Activated naive CD4-positive, alpha-beta T cell treated with anti-CD3 and anti-CD28 coated beads, Interleukin-2, amount 50 U/mL, for 72 hours (primary cell): ENCODE measurements at places on chromosomes 5 and 9.

DNA sequence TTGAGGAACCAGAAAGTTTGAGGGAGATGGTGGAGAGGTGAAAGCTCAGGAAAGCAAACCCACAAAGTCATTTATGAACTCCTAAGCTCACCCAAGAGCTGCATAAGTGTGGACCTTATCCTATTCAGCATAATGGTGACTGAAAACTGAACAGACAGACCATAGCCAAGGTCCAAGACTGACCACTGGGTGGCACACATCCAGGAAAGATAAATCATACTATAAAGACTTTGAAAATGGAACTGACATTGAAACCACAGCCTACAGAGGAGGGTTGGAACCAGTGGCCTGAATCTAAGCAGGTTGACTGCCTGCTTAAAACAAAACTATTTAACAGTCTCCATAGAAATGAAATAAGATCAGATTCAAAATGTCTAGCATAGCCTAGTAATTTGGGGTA is 121.0 kb upstream of the RGS7BP start:
- no peak for DNase-seq

- no peak for DNase-seq
Observed at GRCh38 chr9:99193466-99193821, 28.3 kb downstream of the ALG2 start.

DNA sequence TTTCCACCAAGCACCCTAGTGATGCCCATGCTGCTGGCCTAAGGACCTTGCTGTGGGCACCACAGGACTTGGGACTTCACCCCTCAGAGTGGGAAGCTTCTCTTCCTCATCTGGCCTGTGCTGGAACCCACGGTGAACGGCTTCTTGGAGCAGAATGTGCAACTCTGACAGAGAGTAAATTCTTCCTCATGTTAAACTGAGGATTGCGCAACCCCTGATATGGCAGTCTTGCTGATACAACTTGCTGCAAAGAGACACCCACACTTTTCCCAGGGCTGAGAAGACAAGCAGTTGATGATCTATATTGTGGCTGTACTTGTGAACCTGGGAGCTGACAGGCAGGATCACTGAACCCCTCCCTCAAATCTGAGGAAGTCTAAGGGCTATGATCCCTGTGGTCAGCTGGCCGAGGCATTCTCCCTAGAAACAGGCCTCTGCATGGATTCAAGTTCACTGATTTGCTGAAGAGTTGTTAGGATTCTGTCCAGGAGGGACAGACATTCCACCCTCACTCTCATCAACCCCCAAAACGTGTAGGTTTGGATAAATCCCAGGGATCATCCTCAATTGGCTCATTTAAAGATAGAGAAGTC is 307.2 kb downstream of the MTRR start:
- no peak for DNase-seq

DNA sequence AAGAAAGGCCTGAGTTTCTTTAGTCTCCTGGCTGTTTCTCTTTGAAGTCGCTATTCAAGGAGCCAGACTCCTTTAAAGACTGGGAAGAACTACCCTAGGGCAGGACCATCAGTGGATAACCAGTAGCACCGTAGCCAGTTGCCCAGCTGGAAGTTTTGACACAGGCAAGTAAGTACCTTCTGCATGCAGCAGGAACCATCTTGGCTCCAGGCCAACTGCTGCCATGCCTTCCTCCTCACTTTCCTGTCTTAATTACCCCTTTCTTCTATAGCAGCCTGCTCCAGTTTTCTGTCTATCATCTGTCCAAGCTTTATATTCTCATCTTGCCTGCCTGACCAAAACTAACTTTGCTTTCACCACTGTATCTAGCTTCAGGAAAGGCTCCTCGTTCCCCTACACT is 149.7 kb upstream of the SV2C start:
- DNase-seq = no peak

- DNase-seq = no peak
Observed at GRCh38 chr9:37432020-37432419, 9.5 kb downstream of the GRHPR start.

DNA sequence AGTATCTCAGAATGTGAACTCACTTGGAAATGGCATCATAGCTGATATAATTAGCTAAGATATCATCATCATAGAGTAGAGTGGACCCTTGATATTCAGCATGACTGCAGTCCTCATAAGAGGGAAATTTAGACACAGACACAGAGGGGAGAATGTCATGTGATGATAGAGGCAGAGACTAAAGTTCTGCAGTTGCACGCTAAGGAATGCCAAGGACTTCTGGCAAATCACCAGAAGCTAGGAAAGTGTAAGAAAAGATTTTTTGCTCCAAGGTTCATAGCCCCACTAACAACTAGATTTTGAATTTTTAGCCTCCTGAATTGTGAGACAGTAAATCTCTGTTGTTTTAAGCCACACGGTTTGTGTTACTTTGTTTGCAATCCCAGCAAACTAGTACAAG is 612.6 kb upstream of the ST8SIA4 start:
- no peak for DNase-seq

DNA sequence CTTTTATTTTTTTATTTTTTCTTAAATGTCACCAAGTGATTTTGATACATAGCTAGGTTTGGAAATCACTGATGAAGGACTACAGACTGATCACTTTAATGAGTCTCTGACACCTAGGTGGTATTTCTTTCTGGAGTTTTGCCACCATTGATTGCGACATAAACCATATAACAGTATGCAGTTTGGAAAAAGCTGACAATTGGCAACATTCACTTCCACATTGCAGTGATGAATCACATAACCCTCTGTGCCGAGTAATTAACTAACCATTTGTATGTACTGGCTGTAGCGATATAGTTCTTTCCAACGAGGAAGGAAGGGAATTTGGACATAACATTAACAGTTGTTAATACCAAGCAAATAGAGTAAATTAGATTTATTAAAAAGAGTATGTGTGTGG is 222.9 kb upstream of the EFNA5 start:
- no peak for DNase-seq

DNA sequence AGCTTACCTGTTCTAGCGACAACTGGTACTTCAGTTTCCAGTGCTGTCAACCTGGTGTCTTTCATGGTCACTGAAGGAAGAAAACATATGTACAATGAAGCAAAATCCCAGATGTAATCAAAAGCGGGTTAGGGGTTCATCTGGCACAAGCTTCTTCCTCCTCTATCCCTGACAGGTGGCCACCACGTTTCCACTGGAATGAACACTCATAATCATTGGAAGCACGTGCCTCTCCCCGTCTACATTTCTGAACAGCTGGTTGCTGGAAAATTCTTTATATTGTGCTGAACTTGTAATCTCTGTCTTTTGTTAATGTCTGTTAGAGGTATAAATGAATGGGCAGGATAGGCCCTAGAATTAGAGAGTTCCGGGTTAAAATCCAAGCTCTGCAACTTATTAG is 9.4 kb downstream of the TSC1 start:
- DNase-seq = no peak

- no peak for DNase-seq
Observed at GRCh38 chr9:136560586-136560985, 14.7 kb upstream of the NOTCH1 start.

DNA sequence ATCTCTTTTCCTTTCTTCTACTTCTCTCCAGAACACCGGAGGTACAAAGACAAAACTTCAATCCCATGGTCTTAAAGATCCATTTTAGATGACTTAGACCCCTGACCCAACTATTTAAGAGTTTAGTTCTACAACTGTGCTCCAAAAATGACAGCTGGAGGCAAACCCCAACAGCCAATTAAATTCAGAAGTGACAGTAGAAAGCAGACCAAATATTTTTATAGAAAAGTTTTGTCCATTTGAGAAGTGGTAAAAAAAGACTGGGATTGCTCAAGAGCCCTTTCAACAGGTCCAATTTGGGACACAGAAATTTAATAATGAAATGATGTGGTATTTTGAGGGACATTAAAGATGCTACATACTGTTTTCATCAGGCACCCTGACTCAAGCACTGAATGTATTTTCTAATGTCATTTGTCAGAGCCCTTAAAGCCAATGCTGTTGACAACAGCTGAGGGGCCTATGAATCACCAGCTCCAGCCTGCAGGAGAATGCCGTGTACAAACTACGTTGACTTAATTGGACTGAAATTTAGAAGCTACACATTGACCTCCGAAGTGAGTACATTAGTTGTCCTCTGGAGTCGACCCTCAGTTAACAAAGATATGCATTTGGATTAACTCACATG is 147.5 kb upstream of the PIK3R1 start:
- DNase-seq = no peak

- no peak for DNase-seq
Observed at GRCh38 chr9:17824191-17824590, 245.3 kb downstream of the SH3GL2 start.

GRCh38 chr9:121698627-121699570 is 47.5 kb downstream of the DAB2IP start:
- DNase-seq = peak; percentile 61

DNA sequence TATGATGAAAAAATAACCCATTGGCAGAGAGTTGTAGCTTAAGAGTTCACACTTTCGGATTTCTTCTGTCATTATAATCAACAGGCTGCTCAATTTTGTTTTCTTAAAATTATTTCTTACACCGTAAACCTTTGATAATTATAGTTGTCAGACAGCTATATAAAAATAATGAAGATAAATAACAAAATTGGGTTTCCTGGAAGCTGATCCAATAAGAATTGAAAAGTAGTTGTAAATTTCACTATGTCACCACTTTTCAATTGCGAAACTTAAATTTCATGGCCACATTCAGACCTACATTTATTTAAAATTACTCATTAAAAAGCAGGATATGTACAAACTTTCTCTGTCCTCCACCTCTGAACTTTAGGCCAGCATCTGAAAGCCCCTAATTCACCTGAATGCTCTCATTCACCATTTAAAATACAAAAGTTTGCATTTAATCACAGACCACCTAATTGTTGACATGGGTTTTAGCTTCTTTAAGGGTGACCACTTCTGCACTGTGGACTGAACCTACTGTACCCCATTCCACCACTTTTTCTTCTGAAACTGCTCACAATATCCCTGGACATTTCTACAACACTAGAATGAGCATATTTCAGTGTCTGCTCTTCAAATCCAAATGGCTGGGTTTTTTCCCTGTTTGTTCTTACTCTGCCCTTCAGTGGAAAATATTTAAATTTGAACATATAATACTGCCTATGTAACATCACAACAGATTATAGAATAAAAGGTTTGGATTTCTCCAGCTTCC is 680 bp downstream of the SELENOP start:
- no peak for DNase-seq

GRCh38 chr5:106312360-106312759 is 1358.4 kb downstream of the EFNA5 start:
- DNase-seq = no peak

DNA sequence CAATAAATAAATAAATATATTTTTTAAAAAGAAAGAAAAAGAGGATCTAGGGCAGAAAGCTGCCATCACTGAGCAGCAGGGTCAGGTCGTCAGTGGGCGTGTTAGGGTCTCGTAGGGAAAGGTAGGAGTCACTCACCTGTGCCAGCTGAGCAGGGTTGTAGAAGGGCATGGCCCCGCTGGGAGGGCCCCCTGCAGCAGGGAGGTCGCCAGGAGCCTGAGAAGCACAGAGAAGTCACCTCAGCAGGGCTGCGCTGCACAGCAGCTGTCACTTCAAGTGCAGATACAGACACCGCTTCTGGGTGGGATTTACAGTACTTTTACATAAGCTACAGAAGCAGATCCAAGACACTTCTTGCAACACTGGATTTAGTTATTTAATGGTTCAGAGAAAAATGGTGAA is 4.0 kb upstream of the INPP5E start:
- DNase-seq = no peak

- DNase-seq = no peak
Observed at GRCh38 chr5:21661184-21661583, 1192.0 kb downstream of the CDH12 start.

DNA sequence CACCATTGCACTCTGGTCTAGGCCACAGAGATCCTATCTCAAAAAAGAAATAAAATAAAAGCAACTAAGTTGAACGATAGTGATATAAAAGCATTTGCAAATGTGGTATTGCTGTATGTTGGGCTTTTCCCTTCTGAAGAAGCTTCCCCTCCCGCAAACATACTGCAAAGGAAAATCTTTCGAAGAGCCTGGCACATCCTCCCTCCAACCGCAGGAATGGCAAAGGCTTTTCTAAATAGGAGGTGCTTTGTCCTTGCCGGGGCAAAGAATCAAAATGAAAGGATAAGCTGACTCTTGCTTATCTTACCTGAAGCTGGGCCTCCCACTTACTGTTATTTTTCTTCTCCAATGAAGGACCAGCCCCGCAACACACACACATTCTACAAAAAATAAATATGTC is 45.8 kb downstream of the SERINC5 start:
- no peak for DNase-seq

- no peak for DNase-seq
Observed at GRCh38 chr9:34403554-34404380, 27.1 kb upstream of the MYORG start.

- peak; percentile 96 for DNase-seq
Observed at GRCh38 chr9:86354011-86354817, at the start of gene TUT7. Gene TUT7 (minus strand): TSS chr9:86354410. CDS start chr9:86353199, 1,211 bp downstream.

GRCh38 chr5:172791726-172792445 is 20.9 kb upstream of the DUSP1 start:
- no peak for DNase-seq

GRCh38 chr5:172493461-172493860 is 39.1 kb upstream of the SH3PXD2B start:
- no peak for DNase-seq

DNA sequence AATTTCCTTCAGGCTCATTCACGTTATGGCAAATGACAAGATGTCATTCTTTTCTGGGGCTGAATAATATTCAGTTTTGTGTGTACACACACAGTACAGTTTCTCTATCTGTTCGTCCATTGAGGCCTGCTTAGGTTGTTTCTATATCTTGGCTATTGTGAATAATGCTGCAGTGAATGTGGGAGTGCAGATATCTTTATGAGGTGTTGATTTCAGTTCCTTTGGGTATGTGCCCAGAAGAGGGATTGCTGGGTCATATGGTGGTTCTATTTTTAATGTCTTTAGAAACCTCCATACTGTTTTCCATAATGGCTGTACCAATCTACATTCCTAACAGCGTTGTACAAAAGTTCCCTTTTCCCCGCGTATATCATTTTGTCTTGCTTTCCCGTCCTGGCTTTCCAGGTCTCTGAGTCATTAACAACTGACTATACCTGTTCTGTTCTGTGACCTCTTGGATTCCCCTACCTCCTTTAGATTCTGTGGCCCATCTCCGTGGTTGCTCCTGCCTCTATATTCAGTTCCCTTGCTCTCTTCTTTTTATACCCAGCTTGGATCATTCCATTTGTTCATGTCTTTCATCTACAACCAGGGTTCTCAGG is 6.8 kb downstream of the SNX30 start:
- DNase-seq = no peak

- no peak for DNase-seq
Observed at GRCh38 chr5:150070821-150071220, 15.5 kb downstream of the CSF1R start.

- no peak for DNase-seq
Observed at GRCh38 chr5:34930870-34931269, 1.5 kb downstream of the DNAJC21 start.

GRCh38 chr9:77175151-77175550 is 2.2 kb upstream of the VPS13A start:
- no peak for DNase-seq

GRCh38 chr5:36792560-36793180 is 83.9 kb upstream of the NIPBL start:
- no peak for DNase-seq

GRCh38 chr9:138015021-138015829 is 137.6 kb downstream of the CACNA1B start:
- DNase-seq = no peak

- DNase-seq = no peak
Observed at GRCh38 chr9:90803860-90804593, 2.4 kb downstream of the SYK start.
